Stimulated activated CD8-positive, alpha-beta memory T cell treated with anti-CD3 and anti-CD28 coated beads, Interleukin-4, amount 100 ng/mL, for 24 hours (primary cell): ENCODE measurements at places on chromosomes 5 and 9.

GRCh38 chr9:124202447-124202971, 55.2 kb upstream of the NEK6 start:
- peak; percentile 82 for DNase-seq

- no peak for DNase-seq
Measured at GRCh38 chr5:172548311-172548731, 92.7 kb upstream of the NEURL1B start.

- DNase-seq, result no peak
Measured at GRCh38 chr5:111603446-111603827, 91.1 kb upstream of the STARD4 start.

DNA sequence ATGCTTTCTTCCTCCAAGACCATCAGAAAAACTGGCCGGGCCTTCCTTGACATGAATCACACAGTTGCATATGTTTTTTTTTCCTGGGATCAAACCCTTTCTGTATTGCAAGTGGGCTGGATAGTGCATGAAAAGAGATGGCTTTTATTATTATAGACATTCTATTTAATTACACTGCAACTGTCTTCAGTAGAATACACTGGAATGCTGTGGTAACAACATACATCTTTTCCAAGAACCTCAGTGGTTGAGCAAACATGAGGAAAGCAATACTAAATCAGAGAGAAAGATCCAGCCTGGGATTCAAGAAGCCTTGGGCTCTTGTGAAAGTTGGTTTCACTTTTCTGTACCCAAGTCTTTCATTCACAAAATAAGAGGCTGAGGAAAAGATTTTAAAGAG, 193.0 kb downstream of the DMAC1 start:
- DNase-seq, result no peak

GRCh38 chr5:56048124-56048523, 53.4 kb upstream of the IL6ST start:
- DNase-seq, result no peak

GRCh38 chr9:71966601-71967000, 55.2 kb downstream of the C9orf85 start:
- no peak for DNase-seq

DNA sequence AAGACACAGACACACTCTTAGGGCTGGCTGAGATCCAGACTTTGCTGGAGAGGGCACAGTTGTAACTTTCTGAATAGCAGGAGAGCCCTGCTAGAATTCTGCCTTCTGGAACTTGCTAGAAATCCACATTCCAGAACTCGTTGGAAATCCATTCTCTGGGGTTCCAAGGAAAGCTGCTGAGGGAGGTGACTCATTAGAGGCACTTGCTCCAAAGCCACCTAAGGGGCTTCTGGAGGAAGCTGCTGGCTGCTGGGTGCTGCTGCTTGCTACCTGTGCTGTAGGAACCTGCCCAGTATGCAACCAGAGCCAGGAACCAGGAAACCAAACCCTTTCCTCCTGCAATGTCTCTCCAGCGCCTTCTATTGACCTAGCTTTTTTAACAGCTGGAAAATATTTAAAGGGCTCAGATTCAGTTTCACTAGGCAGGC, 4.1 kb upstream of the TLE4 start:
- no peak for DNase-seq

- DNase-seq, result no peak
Measured at GRCh38 chr5:179326122-179326927, 18.9 kb downstream of the ADAMTS2 start.

GRCh38 chr5:82985763-82986162, 91.4 kb downstream of the TMEM167A start:
- no peak for DNase-seq

GRCh38 chr9:13555989-13556500, 276.6 kb upstream of the MPDZ start:
- no peak for DNase-seq

GRCh38 chr9:35490910-35491465, 1.1 kb downstream of the RUSC2 start:
- no peak for DNase-seq

- no peak for DNase-seq
Measured at GRCh38 chr5:11040345-11040744, 279.3 kb upstream of the DAP start.

DNA sequence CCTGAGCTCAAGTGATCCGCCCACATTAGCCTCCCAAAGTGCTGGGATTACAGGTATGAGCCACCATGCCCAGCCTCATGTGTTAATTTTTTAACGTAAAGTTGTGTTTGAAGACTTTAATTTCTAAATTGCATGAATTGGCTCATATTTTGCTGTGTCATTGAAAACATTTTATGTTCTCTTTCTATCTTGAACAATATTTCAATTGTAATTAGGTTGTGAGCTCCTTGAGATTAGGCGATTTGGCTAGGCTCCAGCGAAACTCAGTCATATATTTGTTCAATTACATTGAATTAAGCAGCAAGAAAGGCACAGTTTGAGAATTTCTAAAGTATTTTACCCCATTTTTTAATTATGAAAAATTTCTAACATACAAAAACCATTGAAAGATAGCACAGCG, 34.0 kb downstream of the GAPVD1 start:
- DNase-seq, result no peak

- DNase-seq, result no peak
Measured at GRCh38 chr5:53430618-53431252, 49.7 kb upstream of the FST start.

DNA sequence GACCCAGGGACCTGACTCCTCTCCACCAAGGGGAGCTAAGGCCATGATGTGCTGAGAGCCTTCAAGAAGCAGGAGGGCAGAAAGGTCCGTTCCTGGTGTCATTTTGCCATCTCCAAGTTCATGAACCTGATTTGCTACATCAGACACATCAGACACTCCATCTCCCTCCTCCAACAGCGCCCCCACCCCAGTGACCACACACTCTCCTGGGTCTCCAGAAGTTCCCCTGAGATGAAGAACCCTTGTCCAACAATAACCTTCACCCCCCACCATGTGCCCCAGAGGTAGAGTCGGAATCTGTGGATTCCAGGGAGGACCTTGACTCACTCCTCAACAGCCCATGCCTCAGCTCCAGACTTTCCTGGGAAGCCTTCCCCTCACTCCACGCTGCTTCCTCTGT, 242.8 kb downstream of the CDK5RAP2 start:
- DNase-seq, result no peak

GRCh38 chr5:54148067-54148845, 162.1 kb downstream of the ARL15 start:
- DNase-seq, result no peak

DNA sequence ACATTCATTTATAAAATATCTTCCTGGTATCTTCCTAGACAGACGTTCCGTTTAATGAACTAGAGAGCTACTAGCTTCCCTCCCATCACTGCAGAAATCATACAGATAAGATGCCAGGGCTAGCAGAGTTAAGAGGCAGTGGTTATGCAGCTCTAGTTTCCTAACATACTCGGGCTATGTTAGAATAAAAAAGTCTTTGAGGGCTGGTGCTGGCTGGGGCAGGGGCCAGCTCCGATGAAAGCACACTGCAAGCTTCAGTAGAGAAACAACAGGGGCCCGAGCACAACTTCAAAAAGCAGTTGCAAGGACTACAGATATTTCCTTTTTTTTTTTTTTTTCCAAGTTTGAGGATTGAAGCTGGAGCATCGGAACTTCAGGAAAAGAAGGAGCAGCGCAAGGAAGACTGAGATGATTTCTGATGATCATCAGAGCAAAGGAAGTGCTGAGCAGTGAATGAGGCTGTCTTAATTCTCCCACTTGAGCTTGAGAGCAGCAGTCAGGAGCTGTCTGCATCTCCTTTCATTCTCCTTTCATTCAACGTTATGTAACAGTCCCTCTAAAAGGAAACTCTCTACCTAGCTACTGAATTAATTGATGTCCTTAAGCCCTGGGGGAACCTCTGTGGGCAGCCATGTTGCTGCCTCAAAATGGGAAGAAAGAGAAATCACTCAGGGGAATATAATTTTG, 47.6 kb upstream of the ADCY2 start:
- DNase-seq, result no peak

- no peak for DNase-seq
Measured at GRCh38 chr5:172837640-172838039, 3.6 kb downstream of the ERGIC1 start.

- DNase-seq, result no peak
Measured at GRCh38 chr5:26802944-26803343, 235.4 kb downstream of the CDH9 start.

DNA sequence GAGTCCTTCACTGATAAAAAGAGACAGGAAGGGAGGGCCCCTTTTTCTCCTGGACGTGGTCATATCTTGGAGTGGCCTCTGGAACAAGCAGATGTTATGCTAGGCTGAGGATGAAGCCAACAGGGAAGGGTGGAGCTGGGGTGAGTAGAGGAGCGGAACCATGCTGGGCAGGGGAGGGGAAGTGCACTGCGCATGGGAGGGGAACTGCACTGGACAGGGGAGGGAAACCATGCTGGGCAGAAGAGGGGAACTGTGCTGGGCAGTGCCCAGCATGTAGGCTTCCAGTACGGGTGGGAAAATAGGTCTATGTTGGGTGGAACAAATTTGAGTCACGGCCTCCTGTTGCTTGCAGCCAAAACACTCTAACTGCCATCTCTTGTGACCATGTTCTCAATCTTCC, 19.3 kb upstream of the IRX4 start:
- no peak for DNase-seq

DNA sequence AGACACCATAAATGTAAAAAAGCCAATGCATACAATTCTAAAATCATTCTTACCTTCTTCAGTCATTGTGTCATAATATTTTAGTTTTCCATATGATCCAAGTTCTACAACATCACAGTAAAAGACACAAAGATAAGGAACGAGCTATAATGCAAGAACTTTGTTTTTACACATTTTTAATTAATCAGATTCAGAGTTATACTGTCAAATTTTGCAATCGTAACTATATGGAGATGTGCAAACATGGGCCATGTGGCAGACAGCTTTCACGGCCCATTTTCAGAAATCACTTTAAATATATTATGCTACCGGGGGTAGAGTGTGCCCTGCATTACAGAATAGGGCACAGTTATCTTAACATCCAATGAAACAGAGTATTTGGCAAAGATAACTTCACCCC, 188.4 kb downstream of the ACER2 start:
- DNase-seq, result no peak

- no peak for DNase-seq
Measured at GRCh38 chr5:178422400-178422775, 167.8 kb downstream of the COL23A1 start.

DNA sequence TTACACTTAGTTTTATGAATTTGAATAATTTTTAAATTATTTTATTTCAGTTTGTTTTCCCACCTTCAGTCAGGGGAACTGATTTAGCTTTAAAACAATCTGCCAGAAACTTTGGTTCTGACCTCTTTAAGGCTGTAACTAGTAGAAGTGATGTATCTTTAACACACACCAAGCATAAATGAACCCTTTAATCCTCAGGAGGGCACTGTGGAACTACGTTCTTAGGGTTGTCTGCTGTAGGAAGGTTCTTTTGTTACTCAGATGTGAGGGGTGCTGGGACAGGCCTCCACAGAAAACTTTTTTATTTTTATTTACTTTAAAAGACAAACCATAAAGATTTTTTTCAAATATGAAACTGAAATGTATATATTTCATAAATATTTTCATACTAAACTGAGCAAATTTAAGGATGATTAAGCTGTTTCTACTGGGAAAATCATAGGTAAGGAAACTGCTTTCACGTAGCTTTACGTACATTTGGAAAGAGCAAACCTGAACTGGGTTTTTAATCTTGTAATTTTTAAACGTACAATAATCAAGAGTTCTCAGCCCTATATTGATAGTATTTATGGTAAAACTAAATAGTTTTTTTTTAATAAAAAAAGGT, 5.3 kb downstream of the KLF4 start:
- no peak for DNase-seq

GRCh38 chr5:170267431-170268152, 30.0 kb downstream of the LCP2 start:
- DNase-seq, result peak; percentile 65

DNA sequence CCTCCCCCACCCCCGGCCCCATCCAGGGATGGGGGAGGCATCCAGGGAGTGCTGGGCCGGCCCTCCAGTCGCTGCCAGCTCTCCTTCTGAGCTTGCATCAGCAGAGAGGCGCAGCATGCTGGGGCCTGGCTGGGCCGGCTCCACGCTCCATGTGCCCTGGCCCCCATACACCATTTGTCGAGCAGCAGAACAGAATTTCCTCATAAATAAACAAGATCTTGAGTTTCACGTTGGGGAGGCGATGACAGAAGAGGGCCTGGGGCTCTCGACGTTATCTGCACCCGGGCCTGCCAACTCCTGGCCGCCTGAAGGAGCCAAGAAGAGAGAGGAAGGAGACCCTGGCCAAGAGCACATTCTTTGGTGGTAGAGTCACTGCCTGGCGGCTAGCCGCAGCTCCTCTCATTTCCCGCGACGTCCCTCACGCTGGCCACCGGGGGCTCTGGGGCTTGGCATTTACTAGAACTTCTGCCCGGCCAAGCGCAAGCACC, 177.0 kb downstream of the FGF18 start:
- DNase-seq, result no peak

DNA sequence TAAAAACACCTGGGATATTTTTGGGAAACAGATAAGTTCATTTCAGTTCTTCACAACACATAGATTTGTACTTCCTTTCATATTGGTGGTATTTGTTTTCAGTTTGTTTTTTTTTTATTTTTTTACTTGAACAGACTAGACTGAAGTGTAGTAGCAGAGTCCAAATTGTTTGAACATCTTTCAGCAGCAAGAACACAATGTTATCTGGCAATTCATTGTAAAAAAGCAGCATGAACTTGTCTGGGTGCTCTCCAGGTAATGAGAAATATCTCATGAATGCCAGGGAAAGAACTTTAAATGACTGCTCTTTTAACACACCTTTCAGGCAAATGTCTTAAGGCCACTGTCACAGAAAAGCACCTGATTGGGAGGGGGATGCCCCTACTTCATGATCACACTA, 113.4 kb downstream of the ARL15 start:
- DNase-seq, result no peak

- no peak for DNase-seq
Measured at GRCh38 chr5:148491015-148491792, 107.4 kb downstream of the FBXO38 start.
